ENCODE measurements at places on chromosomes 7 and 10.
A peak's percentile ranks its signal among the peaks of the same experiment; 100 is the strongest.

DNA sequence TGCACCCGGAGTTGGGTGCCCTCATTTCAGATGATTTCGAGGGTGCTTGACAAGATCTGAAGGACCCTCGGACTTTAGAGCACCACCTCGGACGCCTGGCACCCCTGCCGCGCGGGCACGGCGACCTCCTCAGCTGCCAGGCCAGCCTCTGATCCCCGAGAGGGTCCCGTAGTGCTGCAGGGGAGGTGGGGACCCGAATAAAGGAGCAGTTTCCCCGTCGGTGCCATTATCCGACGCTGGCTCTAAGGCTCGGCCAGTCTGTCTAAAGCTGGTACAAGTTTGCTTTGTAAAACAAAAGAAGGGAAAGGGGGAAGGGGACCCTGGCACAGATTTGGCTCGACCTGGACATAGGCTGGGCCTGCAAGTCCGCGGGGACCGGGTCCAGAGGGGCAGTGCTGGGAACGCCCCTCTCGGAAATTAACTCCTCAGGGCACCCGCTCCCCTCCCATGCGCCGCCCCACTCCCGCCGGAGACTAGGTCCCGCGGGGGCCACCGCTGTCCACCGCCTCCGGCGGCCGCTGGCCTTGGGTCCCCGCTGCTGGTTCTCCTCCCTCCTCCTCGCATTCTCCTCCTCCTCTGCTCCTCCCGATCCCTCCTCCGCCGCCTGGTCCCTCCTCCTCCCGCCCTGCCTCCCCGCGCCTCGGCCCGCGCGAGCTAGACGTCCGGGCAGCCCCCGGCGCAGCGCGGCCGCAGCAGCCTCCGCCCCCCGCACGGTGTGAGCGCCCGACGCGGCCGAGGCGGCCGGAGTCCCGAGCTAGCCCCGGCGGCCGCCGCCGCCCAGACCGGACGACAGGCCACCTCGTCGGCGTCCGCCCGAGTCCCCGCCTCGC, at the start of gene EGFR:
Gene EGFR (plus strand): TSS at position 657 of the 830 bp plus-strand sequence. CDS start 261 bp downstream, outside the sequence.
- DNase-seq, result peak; percentile 94

GRCh38 chr10:22503315-22504088, 158.2 kb downstream of the SPAG6 start:
- DNase-seq, result no peak

- DNase-seq, result no peak
These were observed 1.2 kb upstream of the HHEX start for GRCh38 chr10:92688573-92688926.

GRCh38 chr10:10687751-10688150, 329.9 kb upstream of the CELF2 start:
- DNase-seq, result no peak

- no peak for DNase-seq
These were observed 597.6 kb downstream of the PCDH15 start for GRCh38 chr10:54203401-54203800.

DNA sequence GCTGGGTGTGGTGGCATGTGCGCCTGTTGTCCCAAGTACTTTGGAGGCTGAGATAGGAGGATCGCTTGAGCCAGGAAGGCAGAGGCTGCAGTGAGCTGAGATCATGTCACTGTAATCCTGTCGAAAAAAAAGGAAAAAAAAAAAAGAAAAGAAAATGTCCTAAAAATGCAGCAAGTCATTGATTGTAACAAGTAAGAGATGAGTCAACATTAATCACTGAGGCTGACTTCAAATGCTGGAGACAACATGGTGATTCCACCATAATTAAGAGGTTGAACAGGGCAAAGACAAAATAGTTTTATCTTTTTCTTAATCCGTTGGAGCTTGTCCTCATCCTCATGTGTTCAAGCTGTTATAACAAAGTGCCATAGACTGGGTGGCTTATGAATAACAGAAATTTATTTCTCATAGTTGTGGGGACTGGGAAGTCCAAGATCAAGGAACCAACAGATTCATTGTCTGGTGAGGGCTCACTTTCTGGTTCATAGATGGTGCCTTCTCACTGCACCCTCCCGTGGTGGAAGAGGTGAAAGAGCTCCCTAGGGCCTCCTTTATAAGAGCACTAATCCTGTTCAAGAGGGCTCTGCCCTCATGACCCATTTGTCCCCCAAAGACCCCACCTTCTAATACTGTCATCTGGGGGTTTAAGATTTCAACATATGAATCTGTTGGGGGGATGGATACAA, 60.3 kb downstream of the TBXAS1 start:
- DNase-seq, result no peak

DNA sequence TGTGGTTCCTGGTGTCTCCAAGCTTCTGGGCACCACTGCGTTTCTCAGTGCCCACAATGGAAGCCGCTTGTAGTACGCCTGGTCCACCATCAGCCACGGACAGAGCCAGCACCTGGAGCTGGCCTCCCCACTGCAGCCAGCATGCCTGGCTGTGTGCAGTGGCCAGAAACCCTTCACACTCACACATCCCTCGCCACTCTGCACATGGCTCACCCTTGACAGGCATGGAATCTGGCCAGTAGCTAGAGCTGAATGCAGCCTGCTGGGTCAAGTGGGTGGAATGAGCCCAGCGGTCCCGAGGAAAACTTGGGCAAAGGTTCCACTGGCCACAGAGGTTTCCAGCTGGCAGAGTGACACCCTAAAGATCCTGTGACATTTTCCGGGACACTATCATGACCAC, 146.0 kb upstream of the ADO start:
- DNase-seq, result no peak

- DNase-seq, result no peak
These were observed 146.9 kb downstream of the PTN start for GRCh38 chr7:137196648-137197047.

- DNase-seq, result peak; percentile 48
These were observed 51.6 kb downstream of the PRLHR start for GRCh38 chr10:118543714-118544400.

DNA sequence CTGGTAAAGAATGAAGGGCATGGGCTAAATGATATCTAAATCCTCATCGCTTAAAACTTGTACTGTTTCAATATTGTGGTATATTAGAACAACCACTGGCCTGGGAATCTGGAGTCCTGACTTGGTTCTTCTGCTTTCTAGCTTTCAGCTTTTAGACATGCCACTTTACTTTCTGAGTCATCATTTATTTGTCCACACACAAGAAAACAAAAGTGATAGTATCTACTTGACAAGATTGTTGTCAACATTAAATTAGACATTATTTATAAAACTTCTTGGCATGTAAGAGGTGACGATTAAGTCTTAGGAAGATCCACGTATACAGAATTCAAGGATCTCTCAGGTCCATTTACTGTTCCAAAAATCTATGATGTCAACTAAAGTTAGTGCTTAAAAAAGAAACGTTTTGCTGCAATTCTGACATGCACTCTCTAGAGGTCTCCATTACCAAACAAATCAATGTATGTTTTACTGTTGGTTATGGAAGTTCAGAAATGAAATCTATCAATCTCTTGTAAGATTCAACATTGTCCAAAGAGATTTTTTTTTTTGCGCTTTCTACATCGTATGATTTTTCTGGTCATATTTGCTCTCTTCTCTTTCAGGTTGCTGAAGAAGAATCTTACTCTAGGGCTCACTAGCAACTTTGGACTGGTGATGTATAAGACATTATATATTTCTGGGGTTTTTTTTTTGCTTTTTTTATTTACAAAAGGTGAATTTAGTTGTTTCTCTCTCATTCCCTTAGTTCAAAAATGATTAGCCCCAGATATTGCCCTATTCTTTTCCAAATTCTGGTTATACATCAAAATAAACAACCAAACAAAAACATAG, 53.6 kb upstream of the DYNC1I1 start:
- DNase-seq, result no peak

DNA sequence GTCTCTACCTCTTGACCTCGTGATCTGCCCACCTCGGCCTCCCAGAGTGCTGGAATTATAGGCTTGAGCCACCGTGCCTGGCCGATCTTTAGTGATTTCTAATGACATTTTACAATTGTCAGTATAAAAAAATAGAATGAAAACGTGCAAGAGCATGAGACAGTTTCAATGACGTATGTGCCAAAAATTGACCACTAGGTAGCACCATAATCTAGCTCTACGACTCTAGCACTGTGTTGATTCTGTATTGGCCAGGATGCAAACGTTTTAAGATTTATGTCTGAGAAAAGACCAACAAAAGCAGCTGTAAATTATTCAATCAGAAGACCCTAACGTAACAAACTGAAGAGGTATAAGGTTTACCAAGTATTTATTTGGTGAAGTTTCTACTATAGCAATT, 25.4 kb upstream of the EXOC6 start:
- DNase-seq, result no peak

GRCh38 chr7:133633055-133633454, 380.2 kb downstream of the EXOC4 start:
- DNase-seq, result peak; percentile 7

GRCh38 chr7:105337529-105337928, 51.2 kb downstream of the SRPK2 start:
- no peak for DNase-seq

GRCh38 chr7:44911911-44912310, 26.6 kb upstream of the PURB start:
- no peak for DNase-seq

DNA sequence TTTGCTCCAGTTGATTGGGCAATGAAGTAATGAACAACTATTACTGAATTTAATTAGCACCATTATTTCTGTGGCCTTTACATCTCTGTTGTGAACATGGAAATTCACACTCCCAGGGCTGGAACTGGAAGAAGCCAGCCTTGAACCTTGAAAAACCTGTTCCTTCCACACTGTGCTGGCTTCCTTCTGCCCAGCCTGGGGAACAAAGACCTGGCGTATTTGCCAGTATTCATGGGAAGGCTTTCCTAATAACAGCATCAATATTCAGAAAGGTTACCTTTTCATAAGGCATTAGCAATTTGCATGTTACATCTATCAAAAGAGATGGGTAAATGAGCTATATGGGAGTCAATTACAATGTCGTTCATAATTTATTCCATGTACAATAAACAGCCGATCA, 1.3 kb downstream of the C10orf90 start:
- no peak for DNase-seq

- no peak for DNase-seq
These were observed 92.8 kb upstream of the PPIF start for GRCh38 chr10:79254333-79255006.

DNA sequence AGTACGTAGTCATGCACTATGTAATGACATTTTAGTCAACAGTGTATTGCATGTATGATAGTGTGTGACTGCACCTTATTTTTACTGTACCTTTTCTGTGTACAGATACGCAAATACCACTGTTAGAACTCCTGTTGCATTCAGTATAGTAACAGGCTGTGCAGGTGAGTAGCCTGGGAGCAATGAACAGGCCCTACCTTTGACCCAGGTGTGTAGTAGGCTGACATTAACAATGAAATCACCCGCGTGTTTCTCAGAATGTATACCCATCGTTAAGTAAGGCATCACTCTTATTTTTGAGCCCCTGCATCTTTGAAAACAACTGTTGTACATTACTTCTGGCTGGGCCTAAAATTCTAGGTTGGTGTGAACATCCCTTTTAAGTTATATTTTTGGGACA, 41.6 kb downstream of the DAGLB start:
- no peak for DNase-seq

DNA sequence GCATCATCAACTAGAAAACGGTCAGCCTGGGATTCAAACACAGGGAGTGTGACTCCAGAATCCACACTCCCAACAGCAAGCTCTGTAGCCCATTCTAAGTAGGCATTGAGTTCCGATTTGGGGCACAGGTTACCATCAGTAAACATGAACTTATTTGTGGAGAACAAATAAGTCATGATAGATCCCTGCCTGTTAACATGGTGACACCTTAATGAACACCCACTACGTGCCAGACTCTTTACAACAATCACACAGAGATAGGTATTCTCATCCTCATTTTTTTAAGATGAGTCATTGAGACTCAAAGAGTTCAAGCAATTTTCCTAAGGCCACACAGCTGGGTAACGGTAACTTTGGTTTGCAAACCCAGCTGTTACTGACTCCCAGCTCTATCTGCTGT, 91.5 kb downstream of the LYZL2 start:
- no peak for DNase-seq

DNA sequence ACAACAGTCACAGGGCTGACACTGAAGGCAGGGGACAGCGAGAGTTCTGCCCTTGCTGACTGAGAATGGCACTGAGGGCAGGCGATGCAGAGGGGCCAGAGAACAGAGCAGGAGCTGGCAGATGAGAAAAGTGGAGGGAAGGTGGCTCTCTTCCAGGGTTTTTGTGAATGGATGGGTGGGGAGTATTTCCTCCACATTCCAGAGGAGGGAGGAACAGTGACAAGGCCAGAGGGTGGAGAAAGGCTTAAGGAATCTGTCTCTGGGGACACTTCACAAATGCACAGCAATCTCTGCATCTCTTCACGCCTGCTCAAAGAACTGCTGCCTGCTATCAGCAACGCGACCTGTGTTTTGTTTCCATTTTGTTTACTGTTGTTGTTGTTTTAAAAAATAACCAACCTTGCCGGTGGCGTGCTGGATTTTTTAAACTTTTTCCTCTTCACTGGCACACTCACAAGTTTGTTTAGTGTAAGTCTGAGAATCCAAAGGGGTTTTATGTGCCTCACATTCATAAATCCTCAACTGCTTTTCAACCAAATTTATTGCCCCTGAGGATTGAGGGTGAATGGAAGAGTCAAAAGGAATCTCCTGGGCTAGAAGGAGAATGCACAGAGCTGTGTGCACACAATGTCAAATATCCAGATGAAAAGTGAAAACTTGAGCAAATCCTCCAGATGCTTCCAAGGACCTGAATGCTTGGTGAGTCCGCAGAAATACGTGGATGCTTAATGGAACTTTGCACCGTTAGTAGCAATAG, 129.3 kb downstream of the GLI3 start:
- DNase-seq, result peak; percentile 48

GRCh38 chr10:9331583-9332008, 1277.1 kb downstream of the GATA3 start:
- DNase-seq, result peak; percentile 25

DNA sequence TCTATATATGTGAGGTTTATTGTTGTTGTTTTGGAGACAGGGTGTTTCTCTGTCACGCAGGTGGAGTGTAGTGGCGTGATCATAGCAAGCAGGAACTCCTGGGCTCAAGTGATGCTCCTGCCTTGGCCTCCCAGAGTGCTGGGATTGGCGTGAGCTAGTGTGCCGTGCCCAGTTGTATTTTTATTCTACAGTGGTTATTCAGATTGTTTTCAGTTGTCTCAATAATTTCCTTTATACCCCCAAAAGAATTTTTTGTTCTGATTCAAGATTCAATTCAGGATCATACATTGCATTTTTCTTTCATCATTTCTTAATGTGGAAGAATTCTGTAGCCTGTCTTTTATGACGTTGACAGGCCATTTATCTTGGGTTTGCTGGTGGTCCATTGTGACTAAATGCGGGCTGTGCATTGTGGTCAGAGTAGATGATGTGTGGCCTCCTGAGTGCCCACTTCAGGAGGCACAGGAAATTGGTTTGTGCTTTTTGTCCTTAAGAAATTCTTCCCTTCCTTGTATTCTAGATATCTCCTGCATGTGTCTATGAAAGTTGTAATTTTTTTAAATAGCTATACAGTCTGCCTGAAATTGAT, 22.9 kb downstream of the RBM33 start:
- no peak for DNase-seq

- DNase-seq, result no peak
These were observed 18.6 kb downstream of the ZNF25 start for GRCh38 chr10:37957841-37958240.

- DNase-seq, result peak; percentile 75
These were observed 186.8 kb downstream of the USP6NL start for GRCh38 chr10:11424456-11425295.

GRCh38 chr7:28137463-28137862, 43.1 kb downstream of the JAZF1 start:
- no peak for DNase-seq

Measured in AG08396 (cell line).